ENCODE measurements at places on chromosomes 1 and 21.

GRCh38 chr1:173863224-173864161, 4.3 kb downstream of the GAS5 start:
- no peak for DNase-seq

DNA sequence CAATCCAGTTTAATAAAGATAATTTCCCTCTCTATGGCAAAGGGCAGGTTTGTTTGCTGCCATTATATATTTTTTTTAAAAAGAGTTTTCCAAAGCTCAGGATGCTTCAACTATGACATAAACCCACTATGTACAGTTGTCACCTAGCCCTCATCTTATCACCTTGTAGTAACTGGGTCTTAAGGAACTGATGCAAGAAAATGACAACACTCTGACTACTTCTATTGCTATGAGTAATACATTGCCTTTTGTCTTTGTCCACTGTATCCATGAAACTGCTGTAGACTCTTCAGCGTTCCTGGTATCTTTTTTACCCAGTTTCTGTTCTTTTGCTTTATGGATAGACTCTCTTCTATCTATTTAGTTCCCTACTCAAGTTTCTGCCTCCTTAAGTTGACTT, 586.5 kb downstream of the NEGR1 start:
- DNase-seq: no peak

DNA sequence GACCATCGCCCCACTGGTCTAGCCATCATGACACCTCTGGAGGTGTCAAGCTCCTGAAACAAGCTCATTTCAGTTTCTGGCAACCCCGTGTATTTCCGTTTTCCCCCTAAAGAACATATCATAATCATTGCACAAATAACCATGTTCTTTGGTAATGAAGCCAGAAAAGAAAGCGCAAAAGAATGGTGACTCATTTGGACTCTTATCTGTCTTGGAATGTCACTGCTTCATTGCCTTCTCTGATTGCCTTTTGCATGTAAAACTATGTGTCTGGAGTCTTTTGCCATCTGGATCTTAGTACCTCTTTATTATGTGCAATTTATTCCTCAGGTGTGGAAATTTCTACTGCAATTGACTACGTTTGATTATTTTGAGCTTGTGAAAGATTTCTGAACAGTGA, 110.5 kb downstream of the COLGALT2 start:
- DNase-seq: no peak

GRCh38 chr1:101298663-101299062, 61.8 kb downstream of the S1PR1 start:
- DNase-seq: no peak

GRCh38 chr21:26961698-26962097, 5.2 kb downstream of the ADAMTS5 start:
- DNase-seq: no peak

Data from LNCaP clone FGC (cell line).